Glutamatergic neuron (in vitro differentiated cells): ENCODE measurements at places on chromosomes 7 and 10.

DNA sequence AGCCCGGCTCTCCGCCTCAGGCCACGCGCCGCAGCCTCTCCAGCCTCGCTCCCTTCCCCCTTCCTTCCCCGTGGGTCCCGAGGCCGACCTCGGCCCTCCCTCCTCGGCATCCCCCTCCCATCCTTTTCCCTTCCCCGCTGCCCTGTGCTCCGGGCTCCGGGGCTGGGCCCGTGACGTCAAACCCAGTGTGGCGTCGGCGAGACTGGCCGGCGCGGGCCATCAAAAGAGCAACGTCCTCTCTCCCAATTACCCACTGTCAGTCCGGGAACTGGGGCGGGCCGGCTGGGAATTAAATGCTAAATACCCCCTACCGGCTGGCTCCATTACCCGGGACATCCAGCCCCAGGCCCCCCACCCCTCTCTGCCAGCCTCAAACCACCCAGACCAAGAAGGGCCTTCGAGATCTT, 2.6 kb upstream of the GATA3 start:
- peak; percentile 62 for DNase-seq

- DNase-seq, result no peak
Measured at GRCh38 chr10:114565066-114565465, 93.0 kb downstream of the ABLIM1 start.

GRCh38 chr10:58341947-58342346, 7.1 kb downstream of the UBE2D1 start:
- no peak for DNase-seq

DNA sequence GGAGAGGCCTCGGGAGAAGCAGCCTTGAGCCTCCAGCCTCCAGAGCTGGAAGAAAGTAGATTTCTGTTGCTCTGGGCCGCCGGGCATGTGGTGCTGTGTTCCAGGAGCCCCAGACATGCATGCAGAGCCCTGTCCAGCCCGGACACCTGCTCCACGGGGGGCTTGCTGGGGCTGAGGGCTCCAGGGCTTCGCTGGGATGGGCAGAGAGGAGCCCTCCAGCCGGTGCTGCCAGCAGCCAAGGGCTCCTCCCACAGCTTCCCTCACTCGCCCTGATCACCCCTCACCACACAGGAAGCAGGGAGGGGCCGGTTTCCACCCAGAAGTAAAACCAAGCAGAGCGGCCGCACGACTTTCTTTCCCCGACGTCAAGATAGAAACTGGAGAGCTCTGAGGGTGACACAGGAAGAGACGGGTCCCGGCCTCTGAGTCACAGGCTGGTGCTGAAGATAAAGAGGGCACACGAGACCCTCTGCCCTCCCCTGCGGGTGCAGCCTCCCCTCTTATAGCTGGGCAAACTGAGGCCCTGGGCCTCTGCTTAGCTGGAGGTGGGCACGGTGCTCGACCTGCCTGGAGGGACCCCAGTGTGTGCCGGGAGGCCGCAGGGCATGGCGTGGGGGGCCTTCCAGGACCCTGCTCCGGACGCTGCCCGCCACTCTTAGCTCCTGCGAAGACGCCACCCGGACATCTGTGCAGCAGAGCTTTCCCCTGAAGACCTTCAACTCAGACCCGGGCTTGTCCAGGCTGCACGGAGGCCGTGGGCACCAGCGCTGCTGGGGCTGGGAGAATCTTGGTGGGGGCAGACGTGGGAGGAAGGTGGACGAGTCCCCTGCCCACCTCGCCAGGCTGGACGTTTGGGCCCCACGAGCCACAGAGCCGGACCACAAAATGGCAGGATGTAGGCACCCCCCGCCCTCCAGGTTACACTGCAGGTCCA, 31.1 kb downstream of the ADAP1 start:
- DNase-seq, result peak; percentile 18
